Stimulated activated CD4-positive, alpha-beta T cell treated with anti-CD3 and anti-CD28 coated beads, Interleukin-15, amount 100 ng/mL, for 48 hours (primary cell): ENCODE measurements at places on chromosomes 7 and 10.

- no peak for DNase-seq
Measured at GRCh38 chr7:70775570-70776156, 356.3 kb upstream of the GALNT17 start.

DNA sequence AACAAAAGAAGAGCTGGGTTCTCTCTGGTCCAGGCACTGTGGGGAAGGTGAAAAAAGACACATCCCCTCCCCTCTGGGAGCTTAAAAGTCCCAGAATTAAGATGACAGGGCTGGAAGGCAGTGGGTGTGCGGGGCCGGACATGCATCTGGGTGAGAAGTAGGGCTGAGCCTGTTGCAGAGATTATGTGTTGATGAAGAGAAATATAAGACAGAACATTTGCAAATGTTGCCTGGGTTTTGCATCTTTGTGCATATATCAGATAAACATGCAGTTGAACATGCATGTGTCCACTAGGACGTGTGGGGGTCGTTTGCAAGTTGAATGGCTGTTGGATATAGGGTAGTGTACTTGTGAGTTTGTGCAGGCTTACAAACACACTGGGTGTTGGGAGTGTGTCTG, 94.3 kb upstream of the PPIF start:
- no peak for DNase-seq

- no peak for DNase-seq
Measured at GRCh38 chr7:72062666-72063065, 349.5 kb downstream of the CALN1 start.

GRCh38 chr10:32308027-32308603, 38.8 kb downstream of the EPC1 start:
- no peak for DNase-seq

- no peak for DNase-seq
Measured at GRCh38 chr10:3946234-3947229, 161.5 kb upstream of the KLF6 start.

GRCh38 chr7:147079083-147079482, 962.5 kb downstream of the CNTNAP2 start:
- DNase-seq = no peak

DNA sequence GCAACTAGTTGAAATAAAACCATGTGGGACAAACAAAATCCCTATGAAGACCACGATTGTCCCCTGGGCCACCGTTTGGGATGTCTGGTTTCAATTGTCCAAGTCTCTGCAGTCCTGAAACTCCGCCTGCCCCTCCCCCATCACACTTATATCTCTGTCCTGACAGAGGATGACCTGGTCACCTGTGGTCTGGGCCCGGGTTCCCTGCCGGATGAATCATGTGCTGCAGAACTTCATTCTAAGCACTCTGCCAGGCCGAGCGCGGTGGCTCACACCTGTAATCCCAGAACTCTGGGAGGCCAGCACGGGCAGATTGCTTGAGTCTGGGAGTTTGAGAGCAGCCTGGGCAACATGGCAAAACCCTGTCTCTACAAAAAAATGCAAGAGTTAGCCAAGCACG, 91.1 kb downstream of the COL13A1 start:
- DNase-seq = no peak

GRCh38 chr10:24944512-24945255, 7.7 kb downstream of the PRTFDC1 start:
- DNase-seq = no peak

DNA sequence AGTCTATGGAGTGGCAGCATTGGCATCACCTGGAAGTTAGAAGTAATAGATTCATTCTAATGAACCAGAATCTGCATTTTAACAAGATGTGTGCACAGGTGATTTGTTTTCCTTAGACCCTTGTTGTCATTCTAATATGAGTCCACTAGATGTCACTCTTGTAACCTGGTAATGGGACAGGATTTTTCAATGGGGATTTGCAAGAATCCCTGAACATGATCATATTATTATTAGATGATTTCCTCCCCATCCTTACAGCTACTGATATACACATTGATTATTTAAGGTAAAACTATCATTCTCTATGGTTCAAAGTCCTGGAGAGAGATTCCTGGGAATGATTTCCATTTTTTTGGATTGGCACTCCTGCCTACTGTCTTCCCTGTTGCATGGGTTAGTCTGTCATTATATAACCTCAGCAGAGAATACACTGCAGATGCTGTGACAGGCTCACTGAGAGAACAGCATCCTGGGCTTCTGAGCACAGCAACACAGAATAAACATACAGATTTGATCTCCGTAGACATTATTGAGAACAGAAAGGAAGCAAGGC, 194.9 kb downstream of the SUGCT start:
- DNase-seq = no peak

DNA sequence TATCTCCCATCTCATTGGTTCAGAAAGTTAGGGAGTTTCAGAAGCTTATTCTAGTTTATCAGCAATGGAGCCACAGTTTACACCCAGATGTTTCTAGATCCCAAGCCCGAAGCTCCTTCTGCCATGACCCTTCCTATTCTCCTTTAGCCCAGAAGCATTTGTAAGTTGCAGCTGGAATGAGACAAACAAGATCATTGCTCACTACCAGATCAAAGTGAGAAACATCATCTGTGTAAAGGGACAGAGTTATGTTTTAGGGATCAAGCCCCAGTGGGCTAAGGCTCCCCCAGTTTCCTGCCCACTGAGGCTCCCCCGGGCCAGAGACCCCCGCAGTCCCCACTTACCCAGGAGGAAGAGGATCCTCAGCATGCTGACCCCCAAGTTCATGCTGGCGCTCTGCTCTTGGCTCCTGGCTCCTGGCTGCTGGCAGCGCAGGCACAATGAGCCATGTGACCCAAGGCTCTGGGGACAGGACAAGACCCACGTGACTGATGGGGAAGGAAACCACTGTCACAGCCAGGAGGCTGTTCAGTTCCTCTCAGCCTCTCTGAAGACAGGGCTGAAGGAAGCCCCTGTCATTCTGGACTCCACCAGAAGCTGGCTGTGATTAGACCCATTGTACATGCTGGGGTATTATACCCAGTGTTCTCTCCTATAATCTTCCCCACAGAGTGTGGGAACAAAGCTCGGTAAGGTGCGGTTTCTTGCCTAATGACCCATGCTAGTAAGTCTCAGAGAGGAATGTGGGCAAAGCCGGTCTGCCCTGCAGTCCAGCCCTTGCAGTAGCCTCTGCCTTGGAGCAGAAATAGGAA, at the start of gene TMEM273:
TMEM273 (minus strand) TSS at position 442 of the 812 bp plus-strand sequence; CDS start at position 387, 55 bp downstream.
- DNase-seq = no peak

GRCh38 chr7:151679071-151679708, 159.5 kb upstream of the RHEB start:
- no peak for DNase-seq

- DNase-seq = no peak
Measured at GRCh38 chr7:115471891-115472290, 550.0 kb downstream of the MDFIC start.

DNA sequence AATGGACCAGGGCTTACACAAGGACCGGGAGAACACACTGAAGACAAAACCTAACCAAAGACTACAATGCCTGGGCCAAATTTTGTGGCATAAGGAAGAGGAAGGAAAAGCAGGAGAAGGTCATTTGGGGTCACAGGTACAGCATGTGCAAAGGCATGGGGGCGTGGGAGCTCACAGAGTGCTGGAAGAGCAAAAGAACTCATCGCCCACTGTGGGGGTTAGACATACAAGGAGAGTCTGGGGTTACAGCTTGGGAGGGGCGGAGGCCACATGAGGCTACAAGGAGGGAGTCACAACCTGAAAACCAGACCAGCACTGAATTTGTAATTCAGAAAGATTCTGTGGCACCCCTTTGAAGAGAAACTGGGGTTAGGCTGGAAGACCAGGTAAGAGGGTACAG, 9.7 kb downstream of the PUS7 start:
- no peak for DNase-seq

DNA sequence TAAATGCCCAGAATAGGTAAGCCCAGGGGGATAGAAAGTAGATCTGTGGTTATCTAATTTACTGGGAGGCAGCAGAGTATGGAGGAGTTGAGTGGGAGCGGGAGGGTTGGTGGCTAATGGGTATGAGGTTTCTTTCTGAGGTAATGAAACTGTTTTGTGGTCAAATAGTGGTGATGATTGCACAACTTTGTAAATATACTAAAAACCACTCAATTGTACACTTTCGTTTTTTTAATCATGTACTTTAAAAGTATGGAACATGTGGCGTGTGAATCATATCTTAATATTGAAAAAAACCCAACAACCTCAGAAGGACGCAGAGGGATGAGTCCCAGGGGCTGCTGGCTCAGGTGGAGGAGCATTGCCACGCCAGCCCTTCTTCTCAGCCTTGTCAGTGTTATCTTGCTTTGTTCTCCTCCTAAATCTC, 118.1 kb downstream of the WDR11 start:
- no peak for DNase-seq

GRCh38 chr10:128296253-128297007, 170.2 kb upstream of the MKI67 start:
- no peak for DNase-seq

DNA sequence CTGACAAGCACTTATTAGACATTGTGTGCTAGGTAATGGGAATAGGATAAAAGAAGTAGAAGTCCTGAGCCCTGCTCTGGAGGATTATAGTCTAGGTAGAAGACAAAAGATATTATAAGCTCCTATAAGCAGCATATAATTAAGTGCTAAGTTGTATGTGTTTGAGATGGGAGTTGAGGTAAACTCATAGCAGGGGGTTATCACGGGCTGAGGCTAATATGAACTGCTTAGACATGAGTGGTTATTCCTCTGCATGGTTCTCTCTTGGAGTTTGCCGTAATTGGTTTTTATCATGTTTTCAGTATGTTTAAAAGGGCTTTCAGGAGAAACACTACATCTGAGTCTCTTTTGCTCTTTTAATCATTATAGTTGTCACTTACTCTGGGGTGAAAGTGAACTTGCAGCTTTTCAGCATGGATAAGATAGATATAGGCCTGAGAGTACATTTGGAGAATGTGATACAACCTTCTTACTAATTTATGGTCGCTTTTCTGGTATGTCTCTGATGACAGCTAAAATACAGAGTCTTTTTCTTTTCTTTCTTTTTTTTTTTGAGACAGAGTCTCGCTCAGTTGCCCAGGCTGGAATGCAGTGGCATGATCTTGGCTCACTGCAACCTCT, 39.0 kb downstream of the SMNDC1 start:
- DNase-seq = no peak

GRCh38 chr10:49579621-49580020, 30.5 kb upstream of the SLC18A3 start:
- no peak for DNase-seq

GRCh38 chr10:110610308-110610774, 33.8 kb upstream of the RBM20 start:
- no peak for DNase-seq

- peak; percentile 76 for DNase-seq
Measured at GRCh38 chr10:119542357-119542987, at the start of gene RGS10. RGS10 (minus strand) TSS chr10:119542719; CDS start chr10:119542638, 81 bp downstream.

- DNase-seq = no peak
Measured at GRCh38 chr7:57328963-57329362, 121.0 kb upstream of the ZNF716 start.

DNA sequence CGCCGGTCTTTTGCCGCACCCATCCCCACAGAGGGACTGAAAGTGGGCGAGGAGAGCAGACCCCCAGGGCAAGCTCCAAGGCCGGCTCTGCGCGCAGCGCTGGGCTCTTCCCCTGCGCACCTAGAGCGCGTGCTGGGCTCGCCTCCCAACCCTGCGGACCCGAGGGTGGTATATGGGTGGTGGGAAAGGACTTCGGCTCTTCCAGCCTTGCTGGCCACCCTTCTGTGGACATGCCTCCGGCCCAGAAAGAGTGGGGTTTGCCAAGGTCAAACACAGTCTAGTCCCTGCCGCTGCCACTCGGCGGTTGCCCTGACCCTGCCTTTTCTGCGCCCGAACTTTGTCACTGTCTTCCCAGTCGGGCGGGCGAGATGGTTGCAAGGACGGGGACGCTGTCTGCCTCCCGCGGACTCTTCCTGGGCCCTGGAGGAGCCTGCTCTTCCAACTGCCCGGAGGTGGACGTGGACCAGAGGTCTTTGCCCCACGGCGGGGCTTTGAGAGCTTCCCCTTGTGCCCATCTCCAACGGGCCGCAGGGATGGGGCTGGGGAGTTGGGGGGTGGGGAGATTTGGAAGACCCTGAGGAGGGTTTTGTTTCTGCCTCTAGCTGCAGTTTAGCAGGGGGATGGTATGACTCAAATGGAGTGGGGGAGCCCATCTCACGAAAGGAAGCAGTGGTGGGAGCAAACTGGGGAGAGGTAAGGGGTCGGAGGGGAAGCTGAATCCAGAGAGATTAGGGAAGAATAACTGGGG, 1.5 kb downstream of the ADCY1 start:
- DNase-seq = no peak

DNA sequence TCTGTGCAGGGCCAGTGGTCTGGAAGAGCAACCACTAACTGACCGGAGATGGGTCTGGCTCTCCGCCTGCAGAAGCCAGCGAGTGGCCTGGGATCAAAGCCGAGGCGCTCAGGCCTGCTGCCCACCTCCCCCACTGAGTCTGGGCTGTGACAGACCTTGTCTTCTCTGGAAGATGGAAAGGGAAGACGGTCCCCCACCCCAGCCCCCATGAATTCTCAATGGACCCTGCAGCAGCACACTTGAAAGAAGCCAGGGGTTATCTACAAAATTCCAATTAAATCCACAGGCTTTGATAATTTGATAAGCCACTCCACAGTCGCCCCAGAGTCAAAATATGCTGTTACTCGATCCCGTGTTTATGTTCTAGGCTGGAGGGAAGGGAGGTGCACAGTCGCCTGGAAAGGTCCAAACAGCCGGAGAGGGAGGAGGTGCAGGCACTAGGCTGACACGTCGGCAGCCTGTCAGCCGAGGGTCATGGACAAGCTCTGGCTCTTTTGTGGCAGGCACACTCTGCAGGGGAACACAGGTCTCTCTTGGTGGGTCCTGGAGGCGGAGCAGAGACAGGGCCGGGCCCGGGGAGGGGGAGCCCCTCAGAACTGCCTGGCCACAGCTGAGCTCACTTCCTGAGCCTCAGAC, 134.9 kb downstream of the SH3PXD2A start:
- DNase-seq = no peak

DNA sequence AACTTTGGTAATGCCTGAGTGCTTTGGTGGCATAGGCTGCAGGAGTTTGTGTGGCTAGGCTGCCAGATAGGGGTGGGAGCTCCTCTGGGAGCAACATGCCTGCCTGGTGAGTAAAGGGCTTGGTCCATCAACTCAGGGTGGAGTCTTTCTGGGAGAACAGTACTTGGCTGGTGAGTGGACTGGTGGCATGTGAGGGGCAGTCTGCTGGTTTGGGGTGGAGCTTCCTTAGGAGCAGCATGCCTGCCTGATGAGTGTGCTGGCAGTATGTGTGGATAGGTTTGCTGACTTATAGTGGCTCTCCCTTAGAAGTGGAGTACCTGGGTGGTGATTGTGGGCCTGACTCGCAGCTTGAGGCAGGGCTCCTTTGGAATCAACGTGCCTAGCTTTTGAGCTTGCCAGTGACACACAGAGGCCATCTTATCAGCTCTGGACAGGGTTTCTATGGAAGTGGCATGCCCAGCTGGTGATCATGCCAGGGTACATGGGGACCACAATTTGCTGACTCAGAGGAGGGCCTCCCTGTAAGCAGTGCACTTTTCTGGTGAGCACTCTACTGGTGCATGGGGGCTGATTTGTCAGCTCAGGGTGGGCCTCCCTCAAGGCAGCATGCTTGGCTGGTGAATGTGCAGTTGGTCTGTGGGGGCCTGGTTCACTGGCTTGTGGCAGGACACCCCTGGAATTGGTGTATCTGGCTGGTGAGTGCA, 35.0 kb upstream of the SRI start:
- no peak for DNase-seq
